GM12892 (cell line): ENCODE measurements at places on chromosomes 4 and X.

DNA sequence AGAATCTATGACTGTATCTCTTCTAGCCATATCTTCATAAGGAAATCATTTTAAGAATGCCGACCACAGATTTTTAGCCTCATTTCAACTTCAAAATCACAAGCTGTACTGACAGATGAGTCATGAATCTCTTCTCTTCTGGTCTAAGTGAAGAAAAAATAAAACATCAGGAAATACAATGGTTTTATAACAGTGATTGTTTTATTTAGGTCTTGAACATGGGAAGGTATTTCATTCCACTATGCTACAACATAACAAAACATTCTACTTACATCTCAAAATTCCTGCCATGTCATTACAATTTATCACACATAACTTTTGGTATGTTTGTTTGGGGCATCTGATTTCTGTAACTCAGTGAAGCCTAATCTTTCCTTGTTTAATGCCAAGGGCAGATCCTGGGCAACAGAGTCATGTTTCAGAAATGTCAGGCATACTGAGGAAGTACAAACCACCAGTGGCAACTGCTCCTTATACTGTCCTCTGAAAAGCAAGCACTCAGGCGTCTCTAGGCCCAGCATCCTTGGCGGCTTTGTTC, 325.0 kb downstream of the PDHA2 start:
- DNase-seq: no peak

- no peak for DNase-seq
These were observed 612.8 kb downstream of the C4orf33 start for GRCh38 chr4:129708784-129709183.

GRCh38 chrX:149469406-149469805, 35.7 kb downstream of the IDS start:
- no peak for DNase-seq

DNA sequence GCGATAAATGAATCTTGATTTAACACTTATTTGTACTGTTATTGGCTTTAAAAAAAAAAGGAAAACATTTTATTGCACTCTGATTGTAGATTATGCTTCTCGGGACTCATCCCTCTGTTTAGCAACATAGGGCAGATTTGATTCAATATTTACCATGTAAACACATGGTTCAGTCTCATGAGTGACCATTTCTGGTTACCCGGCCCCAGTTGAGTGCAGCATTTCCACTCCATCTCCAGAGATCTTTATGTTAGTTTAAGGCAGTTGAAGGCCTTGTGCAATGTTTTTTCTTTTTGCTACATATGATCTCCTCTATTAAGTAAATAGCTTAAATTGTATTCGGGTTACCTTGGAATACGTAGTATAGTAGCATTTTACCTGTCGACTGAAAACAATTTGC, 143.3 kb upstream of the RPS6KA3 start:
- no peak for DNase-seq

DNA sequence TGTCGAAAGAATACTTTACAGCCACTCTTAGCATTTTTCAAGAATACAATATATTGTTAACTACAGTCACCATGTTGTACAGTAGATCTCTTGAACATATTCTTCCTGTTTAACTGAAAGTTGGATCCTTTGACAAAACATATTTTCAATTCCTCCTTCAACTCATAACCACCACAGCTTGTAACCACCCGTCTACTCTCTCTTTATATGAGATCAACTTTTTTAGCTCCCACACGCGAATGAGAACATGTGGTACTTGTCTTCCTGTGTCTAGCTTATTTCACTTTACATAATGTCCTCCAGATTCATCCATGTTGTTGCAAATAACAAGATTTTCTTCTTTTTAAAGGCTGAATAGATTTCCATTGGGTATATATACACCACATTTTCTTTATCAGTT, 338.3 kb upstream of the IGFBP7 start:
- DNase-seq: no peak

- DNase-seq: no peak
These were observed 436.2 kb downstream of the TLL1 start for GRCh38 chr4:166309286-166309685.

DNA sequence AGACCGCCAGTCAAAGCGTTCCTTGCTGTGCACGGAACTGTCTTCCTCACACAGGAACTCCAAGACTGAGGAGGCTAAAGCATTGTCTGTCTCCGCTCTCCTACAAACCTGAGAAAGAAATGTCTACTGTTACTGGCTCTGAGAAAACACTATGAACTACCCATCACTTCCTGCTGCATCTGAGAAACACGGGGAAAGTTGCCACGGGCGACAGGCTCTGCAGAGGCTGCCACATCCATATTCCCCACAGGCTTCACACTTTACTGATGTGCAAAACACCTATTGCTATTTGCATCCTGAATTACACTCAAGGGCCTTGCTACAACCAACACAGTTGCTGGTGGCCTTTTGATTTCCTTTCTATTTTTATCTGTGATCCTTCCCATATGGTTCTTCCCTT, 59.0 kb downstream of the AFAP1 start:
- no peak for DNase-seq

DNA sequence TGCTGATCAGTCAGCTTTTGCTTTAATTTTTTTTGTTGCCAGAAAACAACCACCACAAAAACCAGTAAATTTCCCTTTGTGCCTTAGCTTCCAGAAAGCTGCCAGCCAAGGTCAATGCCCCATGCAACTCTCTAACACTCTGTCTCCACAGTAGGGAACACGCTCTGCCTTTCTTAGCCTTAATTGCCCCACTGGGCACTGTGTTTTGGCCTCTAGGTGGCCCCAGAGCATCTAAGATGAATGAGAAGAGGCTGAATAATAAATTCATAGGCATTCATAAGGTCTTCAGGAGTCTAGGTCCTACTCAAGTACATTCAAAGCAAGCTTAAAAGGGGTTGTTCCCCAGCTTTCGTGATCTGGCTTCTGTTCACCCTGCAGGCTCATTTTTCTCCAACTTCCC, 57.7 kb upstream of the PASD1 start:
- no peak for DNase-seq
